ENCODE measurements at places on chromosomes 13 and 19. TPM values are rescaled to one million over a fixed set of nuclear protein-coding genes. Genes with fewer than 3 reads are reported as not detected.

The ZNF527 gene
- total RNA-seq = 6.9 TPM

- no peak for DNase-seq
- no peak overlapping the region for H3K27ac ChIP-seq
- H3K36me3 ChIP-seq = no peaks in the 10 kb centered on the region
- H3K27me3 ChIP-seq = no peaks in the 10 kb centered on the region
- no peak overlapping the region for H3K4me3 ChIP-seq
Observed at GRCh38 chr13:51052581-51052980, 58.5 kb downstream of the C13orf42 start.

DNA sequence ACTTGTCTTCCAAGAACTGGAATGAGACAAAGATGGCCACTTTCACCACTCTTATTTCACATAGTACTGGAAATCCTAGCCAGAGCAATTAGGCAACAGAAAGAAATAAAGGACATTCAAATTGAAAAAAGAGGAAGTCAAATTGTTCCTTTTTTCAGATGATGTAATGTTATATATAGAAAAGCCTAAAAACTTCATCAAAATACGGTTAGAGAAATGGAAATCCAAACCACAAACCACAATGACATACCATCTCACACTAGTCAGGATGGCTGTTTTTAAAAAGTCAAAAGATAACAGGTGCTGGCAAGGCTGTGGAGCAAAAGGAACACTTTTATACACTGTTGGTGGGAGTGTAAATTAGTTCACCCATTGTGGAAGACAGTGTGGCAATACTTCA lies 113.3 kb upstream of the SPRY2 start:
- no peak for DNase-seq
- H3K4me1 ChIP-seq = no peaks in the 10 kb centered on the region
- no peak overlapping the region for H3K4me3 ChIP-seq
- H3K27ac ChIP-seq = no peak overlapping the region
- no peaks in the 10 kb centered on the region for H3K27me3 ChIP-seq

GRCh38 chr13:58704953-58705352 lies 1073.4 kb downstream of the PCDH17 start:
- no peak overlapping the region for H3K27ac ChIP-seq
- no peak for DNase-seq
- no peaks in the 10 kb centered on the region for H3K27me3 ChIP-seq

DNA sequence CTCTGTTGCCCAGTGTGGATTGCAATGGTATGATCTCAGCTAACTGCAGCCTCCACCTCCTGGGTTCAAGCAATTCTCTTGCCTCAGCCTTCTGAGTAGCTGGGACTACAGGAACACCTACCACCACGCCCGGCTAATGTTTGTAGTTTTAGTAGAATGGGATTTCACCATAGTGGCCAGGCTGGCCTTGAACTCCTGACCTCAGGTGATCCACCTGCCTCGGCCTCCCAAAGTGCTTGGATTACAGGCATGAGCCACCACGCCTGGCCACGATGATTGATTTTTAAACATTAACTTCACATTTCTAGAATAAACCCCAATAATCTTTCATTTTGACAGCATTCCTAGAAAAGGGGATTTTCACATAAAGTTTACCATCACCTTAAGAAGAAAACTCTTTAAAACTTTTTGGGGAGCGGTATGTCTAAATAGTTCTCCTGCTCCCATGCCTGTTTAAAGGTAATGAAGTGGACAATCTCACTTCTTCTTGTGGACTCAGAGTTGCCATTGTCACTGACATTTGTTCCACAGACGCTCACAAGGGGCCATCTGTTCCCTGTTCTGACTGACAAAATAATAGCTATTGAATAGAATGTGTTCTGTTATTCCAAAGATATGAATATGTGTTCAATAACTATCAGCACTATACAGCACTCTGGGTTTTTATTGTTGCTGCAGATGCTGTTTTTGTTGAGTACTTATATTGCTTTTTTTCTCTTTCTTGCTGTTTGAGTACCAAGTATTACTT lies 66.1 kb upstream of the C1QTNF9B start:
- H3K27ac ChIP-seq = no peak overlapping the region
- H3K36me3 ChIP-seq = no peaks in the 10 kb centered on the region
- no peaks in the 10 kb centered on the region for H3K27me3 ChIP-seq

The ZBTB32 gene
- total RNA-seq = not detected

DNA sequence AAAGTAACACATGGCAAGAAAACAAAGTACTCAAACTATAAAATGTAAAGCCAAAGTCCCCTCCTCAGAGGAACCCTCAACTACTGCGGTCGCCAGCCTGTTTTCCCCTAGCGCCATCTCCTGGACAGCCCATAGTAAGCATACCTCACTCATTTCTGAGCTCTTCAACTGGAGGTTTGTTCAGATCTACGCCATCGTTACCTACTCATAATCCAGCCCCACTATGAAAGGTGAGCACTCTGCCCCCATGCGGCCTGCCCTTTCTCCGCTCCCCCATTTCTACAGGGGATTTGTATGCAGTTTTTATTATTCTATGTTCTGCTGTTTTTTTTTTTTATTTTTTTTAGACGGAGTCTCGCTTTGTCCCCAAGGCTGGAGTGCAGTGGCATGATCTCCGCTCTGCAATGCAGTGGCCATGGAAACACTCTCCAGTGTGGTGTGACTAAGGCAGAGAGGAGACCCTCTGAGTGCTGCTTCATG lies 26.2 kb downstream of the OPA3 start:
- no peaks in the 10 kb centered on the region for H3K36me3 ChIP-seq
- no peak overlapping the region for H3K4me3 ChIP-seq
- DNase-seq = no peak

- no peaks in the 10 kb centered on the region for H3K36me3 ChIP-seq
- DNase-seq = no peak
- no peaks in the 10 kb centered on the region for H3K4me1 ChIP-seq
- H3K27ac ChIP-seq = no peak overlapping the region
- no peak overlapping the region for H3K4me3 ChIP-seq
- no peaks in the 10 kb centered on the region for H3K27me3 ChIP-seq
Observed at GRCh38 chr19:32172566-32173160, 172.7 kb upstream of the ZNF507 start.

The CCDC70 gene
- not detected for total RNA-seq

- H3K36me3 ChIP-seq = no peaks in the 10 kb centered on the region
- no peak overlapping the region for H3K27ac ChIP-seq
- H3K4me1 ChIP-seq = no peaks in the 10 kb centered on the region
- no peak for DNase-seq
Observed at GRCh38 chr19:41726493-41726892, 18.1 kb downstream of the CEACAM5 start.

DNA sequence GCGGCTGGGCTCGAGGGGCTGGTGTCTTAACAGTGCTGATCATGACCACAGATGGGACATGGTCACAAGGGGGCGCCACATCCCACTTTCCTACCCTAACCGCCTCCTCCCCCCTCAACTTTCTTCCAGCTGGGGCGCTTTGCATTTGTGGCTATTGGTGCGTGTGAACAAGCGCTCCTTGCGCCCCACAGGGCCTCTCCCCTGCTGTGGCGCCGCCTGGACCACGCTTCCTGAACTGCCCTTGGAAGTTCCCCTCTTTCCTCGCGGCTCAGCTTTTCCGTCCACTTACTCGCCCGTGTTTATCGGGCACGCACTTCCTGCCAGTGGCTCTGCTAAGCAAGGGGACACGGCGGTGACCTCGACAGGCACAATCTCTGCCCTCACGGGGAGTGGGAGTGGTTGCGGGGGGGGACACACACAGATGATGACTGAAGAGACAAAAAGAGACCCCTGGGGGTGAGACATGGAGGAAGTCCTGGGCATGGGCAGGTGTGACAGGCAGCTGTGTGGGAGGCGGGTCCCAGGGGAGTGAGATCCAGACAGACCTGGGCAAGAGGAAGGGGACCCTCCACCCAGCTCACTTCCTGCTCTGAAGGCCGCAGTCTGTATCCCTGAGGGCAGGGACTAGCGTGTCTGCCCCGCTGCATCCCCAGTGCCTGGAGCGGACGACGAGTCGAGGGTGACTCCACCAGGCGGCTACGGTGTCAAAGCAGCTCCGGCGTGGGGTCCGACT lies 40.3 kb downstream of the ZNF787 start:
- no peaks in the 10 kb centered on the region for H3K27me3 ChIP-seq
- H3K4me1 ChIP-seq = peaks cover 5% of the 10 kb centered on the region
- no peaks in the 10 kb centered on the region for H3K36me3 ChIP-seq
- peak; percentile 45 for DNase-seq
- H3K4me3 ChIP-seq = no peak overlapping the region

DNA sequence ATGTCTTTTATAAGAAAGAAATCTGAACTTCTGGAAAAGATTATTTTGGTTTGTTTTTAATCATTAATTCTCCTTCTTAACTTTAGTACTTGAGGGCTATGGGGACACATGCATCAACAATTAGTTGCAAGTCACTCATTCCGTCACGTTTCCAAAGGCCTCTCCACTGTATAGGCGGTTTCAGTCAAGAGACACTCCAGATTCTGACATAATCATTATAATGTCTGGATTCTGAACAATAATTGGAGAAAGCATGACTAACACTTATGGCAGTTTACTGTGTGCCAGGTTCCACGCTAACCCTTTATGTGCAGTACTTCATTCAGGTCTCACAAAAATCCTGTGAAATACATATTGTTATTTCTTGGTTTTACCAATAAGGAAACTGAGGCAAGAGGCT lies 71.9 kb downstream of the TNFRSF19 start:
- H3K4me1 ChIP-seq = no peaks in the 10 kb centered on the region
- no peaks in the 10 kb centered on the region for H3K36me3 ChIP-seq
- no peak for DNase-seq
- H3K4me3 ChIP-seq = no peak overlapping the region

The ZNF525 gene
- total RNA-seq = 15.0 TPM

The FTL gene
- total RNA-seq = 1,347 TPM

GRCh38 chr19:30317403-30317802 lies 54.8 kb upstream of the ZNF536 start:
- H3K27me3 ChIP-seq = no peaks in the 10 kb centered on the region
- no peaks in the 10 kb centered on the region for H3K36me3 ChIP-seq
- no peaks in the 10 kb centered on the region for H3K4me1 ChIP-seq
- H3K4me3 ChIP-seq = no peak overlapping the region

- no peak for DNase-seq
- no peak overlapping the region for H3K4me3 ChIP-seq
- no peak overlapping the region for H3K27ac ChIP-seq
- no peaks in the 10 kb centered on the region for H3K36me3 ChIP-seq
Observed at GRCh38 chr13:79668201-79668752, 187.3 kb downstream of the NDFIP2 start.

- H3K36me3 ChIP-seq = no peaks in the 10 kb centered on the region
- H3K27me3 ChIP-seq = no peaks in the 10 kb centered on the region
- no peak overlapping the region for H3K4me3 ChIP-seq
- H3K27ac ChIP-seq = no peak overlapping the region
Observed at GRCh38 chr13:111210544-111211469, 95.7 kb downstream of the ARHGEF7 start.

The LSR gene
- 37.8 TPM for total RNA-seq

- H3K4me1 ChIP-seq = no peaks in the 10 kb centered on the region
- no peak overlapping the region for H3K4me3 ChIP-seq
- no peak overlapping the region for H3K27ac ChIP-seq
- peak; percentile 48 for DNase-seq
Observed at GRCh38 chr19:17830567-17831418, 9.5 kb upstream of the INSL3 start.

- H3K27ac ChIP-seq = no peak overlapping the region
- DNase-seq = no peak
- H3K36me3 ChIP-seq = no peaks in the 10 kb centered on the region
- no peaks in the 10 kb centered on the region for H3K4me1 ChIP-seq
Observed at GRCh38 chr19:5605362-5605761, 17.2 kb downstream of the SAFB2 start.

DNA sequence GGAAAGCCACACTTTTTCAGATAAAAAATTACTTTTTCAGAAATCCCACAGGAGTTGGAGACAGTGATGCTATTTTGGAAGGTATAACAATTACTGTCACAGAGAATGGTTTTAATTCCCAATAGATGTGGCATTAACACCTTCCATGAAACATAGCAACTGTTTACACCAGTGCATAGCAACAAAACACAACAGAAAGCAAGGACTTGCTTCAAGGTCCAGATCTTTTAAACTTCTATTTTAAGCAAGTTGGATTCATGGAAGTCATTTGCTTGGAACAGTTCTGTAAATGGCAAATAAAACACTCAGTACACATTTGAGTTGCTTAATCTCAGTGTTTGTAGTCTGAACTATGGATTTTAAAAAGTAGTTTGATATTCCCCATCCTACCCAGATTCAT lies 385.9 kb upstream of the SPRY2 start:
- no peak overlapping the region for H3K4me3 ChIP-seq
- H3K36me3 ChIP-seq = no peaks in the 10 kb centered on the region
- no peaks in the 10 kb centered on the region for H3K4me1 ChIP-seq
- H3K27ac ChIP-seq = no peak overlapping the region

DNA sequence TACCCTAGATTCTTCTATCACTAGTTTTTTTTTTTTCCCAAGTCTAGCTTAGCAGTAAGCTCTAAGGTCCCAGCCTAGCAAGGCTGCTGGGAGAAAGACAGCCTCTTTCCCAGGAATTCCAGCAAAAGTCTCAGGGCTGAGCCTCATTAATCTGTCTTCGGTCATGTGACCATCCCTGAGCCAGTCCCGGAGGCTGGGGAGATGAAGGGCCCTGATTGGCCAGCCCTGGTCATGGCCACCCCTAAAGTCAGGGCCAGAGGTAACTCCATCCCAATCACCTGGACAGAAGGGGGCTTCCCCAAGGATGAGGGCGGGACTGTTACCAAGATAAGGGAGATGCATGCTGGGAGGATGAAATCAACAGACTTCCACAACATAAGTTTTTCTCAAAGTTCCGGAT lies 43.3 kb downstream of the CCNE1 start:
- H3K4me1 ChIP-seq = no peaks in the 10 kb centered on the region
- peaks cover 4% of the 10 kb centered on the region for H3K27me3 ChIP-seq
- H3K27ac ChIP-seq = no peak overlapping the region
- H3K36me3 ChIP-seq = no peaks in the 10 kb centered on the region
- DNase-seq = no peak

DNA sequence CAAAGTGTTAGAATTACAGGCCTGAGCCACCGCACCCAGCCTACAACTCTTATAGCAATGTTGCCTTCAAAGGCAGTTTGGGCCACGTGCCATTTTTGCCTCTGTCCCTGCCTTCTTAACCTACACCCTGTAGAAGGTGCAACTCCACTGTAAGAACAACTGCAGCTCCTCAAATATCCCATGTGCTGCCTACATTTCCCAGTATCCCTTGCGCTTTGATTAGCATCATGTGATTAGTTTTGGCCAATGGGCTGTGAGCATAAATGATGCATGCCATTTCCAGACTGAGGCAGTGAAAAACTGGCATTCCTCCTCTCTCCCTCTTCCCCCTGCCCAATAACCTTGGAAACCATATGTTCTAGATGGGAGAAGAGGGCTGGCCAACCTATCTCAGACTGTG lies 75.2 kb upstream of the MRI1 start:
- H3K36me3 ChIP-seq = no peaks in the 10 kb centered on the region
- no peaks in the 10 kb centered on the region for H3K4me1 ChIP-seq
- no peak overlapping the region for H3K27ac ChIP-seq
- no peaks in the 10 kb centered on the region for H3K27me3 ChIP-seq
- H3K4me3 ChIP-seq = no peak overlapping the region
- DNase-seq = no peak

- H3K27ac ChIP-seq = no peak overlapping the region
- no peaks in the 10 kb centered on the region for H3K27me3 ChIP-seq
- H3K4me1 ChIP-seq = no peaks in the 10 kb centered on the region
- no peak overlapping the region for H3K4me3 ChIP-seq
- no peak for DNase-seq
Observed at GRCh38 chr13:79468819-79469218, 12.1 kb upstream of the NDFIP2 start.

The PSPN gene
- 2.2 TPM for total RNA-seq

The TMEM221 gene
- total RNA-seq = 16.5 TPM

The ATP4B gene
- total RNA-seq = 0.28 TPM
